ENCODE measurements at places on chromosomes 13 and 19. TPM values are rescaled to one million over a fixed set of nuclear protein-coding genes. Genes with fewer than 3 reads are reported as not detected.

Gene ZNF284
- total RNA-seq = 2.9 TPM

Gene RGCC
- 17.0 TPM for total RNA-seq

Gene KLF2
- total RNA-seq = 2.0 TPM

Gene AZU1
- total RNA-seq = not detected

Gene GPR183
- under 0.01 TPM for total RNA-seq

Gene GSX1
- not detected for total RNA-seq

Gene CLEC17A
- not detected for total RNA-seq

Gene TNNT1
- total RNA-seq = 4.1 TPM

Gene SPINT2
- total RNA-seq = 1.7 TPM

Gene NCCRP1
- not detected for total RNA-seq

Data from uterine smooth muscle cell (primary cell).